ENCODE measurements at places on chromosomes 16 and 17.
A peak's percentile ranks its signal among the peaks of the same experiment; 100 is the strongest.

- DNase-seq = no peak
These were observed 1.8 kb upstream of the SHISA9 start for GRCh38 chr16:12899529-12900143.

DNA sequence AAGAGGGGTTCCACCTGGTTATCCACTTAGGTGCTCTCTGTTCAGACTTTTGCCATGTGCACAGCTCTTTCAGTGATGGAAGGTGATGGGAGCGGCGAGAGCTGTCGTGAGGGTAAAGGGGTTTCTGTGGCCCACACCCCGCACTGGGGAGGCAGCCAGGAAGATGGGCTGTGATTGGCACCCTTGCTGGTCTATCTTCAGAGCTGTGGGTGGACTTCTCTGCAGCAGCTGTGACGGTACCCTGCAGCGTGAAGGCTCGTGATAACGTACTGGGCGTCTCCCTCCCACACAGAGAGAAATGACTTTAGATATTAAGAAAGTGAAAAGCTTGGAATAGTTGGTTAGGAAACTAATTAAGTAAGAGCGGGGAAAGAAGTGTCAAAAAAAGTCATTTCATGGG, 45.8 kb downstream of the MPRIP start:
- DNase-seq = peak; percentile 85

GRCh38 chr17:21019976-21020586, 22.7 kb downstream of the USP22 start:
- DNase-seq = peak; percentile 42

DNA sequence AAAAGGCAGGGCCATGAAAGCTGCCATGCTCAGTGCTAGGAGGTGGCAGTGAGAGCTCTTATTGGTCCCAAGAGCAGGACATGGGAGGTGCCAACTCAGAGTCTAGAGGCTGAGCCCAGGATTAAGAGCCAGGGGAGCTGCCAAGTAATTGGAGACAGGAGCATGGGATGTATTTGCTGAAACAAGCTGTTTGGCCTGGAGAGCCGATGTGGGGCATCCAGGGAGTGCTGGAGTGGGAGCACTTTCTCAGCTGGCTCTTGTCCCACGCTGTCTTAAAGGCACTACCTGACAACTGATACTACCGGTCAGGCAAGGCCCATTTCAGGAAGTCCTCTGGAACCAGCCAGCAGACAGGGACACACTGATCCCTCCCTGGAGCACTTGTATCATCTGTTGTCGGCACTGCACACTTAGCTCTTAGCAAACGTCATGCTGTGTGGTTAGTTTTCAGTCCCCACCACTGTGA, 19.3 kb downstream of the ANKFN1 start:
- DNase-seq = no peak

GRCh38 chr16:29790949-29791844, 646 bp downstream of the KIF22 start:
- DNase-seq = no peak

- DNase-seq = no peak
These were observed 19.8 kb upstream of the NF1 start for GRCh38 chr17:31074772-31075555.

DNA sequence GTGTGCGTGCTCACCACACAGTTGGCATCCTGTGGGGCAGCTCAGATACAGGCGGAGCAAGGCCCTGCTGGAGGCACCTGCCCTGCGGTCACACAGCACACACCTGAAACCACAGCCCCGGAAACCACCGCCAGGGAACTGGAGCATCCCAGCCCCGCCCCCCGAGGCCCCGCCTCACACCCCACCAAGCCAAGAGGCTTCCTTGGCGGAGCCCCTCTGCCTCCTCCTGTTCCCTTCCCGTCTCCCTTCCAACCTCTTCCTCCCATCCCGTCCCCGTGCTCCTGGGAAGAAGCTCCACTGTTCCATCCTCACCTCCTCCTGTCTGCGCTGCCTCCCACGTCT, 205.5 kb downstream of the NTN1 start:
- no peak for DNase-seq

DNA sequence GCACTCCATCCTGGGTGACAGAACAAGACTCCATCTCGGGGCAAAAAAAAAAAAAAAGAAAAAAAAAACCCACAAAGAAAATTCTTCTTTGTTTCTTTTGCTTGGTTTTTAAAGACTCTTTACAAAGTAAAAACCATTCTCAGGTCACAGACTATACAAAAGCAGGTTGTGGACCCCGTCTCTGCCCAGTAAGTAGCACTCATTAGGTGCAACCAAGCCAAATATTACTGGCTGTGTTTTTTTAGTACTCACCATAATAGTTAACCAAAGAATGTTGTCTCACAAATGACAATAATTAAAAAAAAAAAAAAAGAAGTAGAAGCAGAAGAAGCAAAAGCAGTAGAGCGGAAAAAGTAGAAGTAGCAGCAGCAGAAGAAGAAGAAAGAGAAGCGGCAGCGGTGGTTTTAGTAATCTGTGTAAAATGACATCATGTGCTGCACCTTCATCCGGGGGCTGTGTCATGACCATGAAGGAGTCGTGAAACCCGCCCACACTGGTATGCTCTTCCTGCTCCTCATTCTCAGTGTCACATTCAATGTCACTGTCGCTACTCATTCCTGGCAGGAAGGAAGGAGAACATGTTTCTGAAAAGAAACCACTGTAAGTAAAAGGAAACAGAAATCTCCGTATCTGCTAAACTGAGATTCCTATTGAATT, 105.4 kb downstream of the TRIM37 start:
- no peak for DNase-seq

GRCh38 chr16:71350821-71351557, 7.5 kb upstream of the CALB2 start:
- no peak for DNase-seq

GRCh38 chr16:48914070-48914469, 304.1 kb upstream of the N4BP1 start:
- DNase-seq = no peak

DNA sequence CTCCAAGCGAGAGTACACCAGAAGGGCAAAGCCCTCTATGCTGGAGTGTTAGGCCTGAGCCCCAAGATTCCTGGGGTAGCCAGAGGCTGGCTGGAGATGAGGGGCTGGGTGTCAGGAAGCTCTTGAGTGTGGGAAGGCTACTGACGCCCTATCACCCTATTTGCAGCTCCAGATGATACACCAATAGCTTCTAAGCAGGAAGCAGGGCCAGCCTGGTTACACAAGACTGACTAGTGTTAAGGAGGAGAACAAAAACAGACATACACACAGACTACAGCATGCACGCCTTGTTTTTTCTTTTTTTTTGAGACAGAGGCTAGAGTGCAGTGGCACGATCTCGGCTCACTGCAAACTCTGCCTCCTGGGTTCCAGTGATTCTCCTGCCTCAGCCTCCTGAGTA, 15.9 kb downstream of the POLR3K start:
- no peak for DNase-seq

DNA sequence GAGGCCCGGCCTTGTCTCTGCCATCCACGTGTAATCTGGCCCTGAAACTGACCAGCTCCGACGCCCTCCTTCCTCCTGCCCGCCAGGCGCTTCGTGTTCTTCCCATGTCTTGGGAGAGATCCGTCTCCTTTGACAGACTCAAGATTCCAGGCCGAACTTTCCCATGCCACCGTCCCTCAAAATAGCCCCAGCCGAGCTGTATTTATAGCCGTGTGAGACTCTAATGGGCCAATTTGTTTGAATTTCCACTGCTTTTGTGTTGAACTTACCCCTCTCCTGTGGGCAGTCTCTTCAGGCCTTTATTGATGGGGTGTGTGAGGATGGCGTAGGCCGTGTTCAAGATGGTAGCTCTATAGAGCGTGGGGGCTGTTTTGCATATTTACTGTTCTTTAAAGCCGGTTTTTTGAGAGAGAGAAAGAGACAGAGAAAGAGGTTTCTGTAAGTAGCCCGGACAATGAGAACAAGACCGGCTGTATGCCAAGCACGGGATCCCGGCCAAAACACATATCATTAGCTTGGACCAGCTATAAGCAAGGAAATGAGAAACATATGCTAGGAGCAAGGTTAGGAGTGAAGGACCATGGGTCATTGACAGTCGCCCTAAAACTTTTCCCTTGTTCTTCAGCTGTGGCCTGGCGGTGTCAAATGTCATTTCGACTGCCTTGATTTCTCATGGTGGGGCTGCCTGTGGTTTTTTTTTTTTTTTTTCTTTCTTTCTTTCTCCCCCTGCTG, 124.5 kb upstream of the ZFHX3 start:
- peak; percentile 27 for DNase-seq

- no peak for DNase-seq
These were observed at the start of gene TBX2 for GRCh38 chr17:61399131-61400065. Gene TBX2 (plus strand): TSS chr17:61399843. CDS start chr17:61400177, 334 bp downstream.

- DNase-seq = no peak
These were observed 46.7 kb downstream of the MAP2K6 start for GRCh38 chr17:69460963-69461922.

DNA sequence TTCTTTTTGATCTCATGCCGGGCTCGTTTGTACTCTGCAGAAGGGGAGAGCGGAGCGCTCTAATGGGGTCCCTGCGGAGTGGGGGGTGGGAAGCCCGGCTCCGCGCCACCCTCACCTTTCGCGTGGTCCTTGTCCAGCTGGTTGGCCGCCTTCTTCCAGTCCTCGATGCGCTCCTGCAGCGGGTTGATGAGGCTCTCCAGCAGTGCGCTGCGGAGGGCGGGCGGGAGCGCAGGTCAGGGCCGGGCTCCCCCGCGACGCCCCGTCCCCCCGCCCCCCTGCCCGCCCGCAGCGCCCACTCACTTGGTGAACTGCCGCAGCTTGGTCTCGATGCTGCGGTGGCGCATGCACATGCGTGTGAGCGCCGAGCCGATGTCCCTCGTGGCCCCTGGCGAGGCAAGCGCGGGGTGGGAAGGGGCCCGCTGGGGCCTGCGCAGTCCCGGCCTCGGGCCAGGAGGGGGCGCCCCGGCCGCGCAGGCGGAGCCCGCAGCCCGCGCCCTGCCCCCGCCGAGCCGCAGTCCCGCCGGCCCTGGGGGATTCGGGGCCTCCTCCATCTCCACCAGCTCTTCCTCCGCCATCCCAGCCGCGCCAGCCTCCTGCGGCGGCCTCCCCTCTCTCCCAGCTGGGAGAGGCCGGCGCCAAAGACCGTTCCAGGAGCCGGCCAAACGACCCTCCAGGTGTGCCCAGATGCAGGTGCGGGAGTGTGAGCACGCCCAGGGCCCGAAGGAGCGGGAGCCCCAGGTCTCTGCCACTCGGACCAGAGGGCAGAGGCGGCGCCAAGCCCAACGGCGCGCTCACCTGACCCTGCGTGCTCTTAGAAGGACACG, 6.0 kb downstream of the MTSS2 start:
- DNase-seq = no peak
